Lung (tissue), 17 donors: ENCODE measurements at places on chromosomes 1 and 21. TPM values are rescaled to one million over a fixed set of nuclear protein-coding genes. Genes with fewer than 3 reads are reported as not detected.

The GON4L gene
- total RNA-seq: 46.1 TPM

GRCh38 chr1:34759503-34760357 is at the start of gene GJB4:
Gene GJB4, plus strand, starts transcription at chr1:34759740. Its CDS starts 1,515 bp downstream, at chr1:34761255.
- H3K27me3 ChIP-seq: no peaks in the 10 kb centered on the region
- no peak for DNase-seq
- H3K4me3 ChIP-seq: no peak within 1 kb of the TSS
- no peaks in the 10 kb centered on the region for H3K4me1 ChIP-seq
- no peaks in the 10 kb centered on the region for H3K36me3 ChIP-seq
- H3K27ac ChIP-seq: no peak within 1 kb of the TSS

DNA sequence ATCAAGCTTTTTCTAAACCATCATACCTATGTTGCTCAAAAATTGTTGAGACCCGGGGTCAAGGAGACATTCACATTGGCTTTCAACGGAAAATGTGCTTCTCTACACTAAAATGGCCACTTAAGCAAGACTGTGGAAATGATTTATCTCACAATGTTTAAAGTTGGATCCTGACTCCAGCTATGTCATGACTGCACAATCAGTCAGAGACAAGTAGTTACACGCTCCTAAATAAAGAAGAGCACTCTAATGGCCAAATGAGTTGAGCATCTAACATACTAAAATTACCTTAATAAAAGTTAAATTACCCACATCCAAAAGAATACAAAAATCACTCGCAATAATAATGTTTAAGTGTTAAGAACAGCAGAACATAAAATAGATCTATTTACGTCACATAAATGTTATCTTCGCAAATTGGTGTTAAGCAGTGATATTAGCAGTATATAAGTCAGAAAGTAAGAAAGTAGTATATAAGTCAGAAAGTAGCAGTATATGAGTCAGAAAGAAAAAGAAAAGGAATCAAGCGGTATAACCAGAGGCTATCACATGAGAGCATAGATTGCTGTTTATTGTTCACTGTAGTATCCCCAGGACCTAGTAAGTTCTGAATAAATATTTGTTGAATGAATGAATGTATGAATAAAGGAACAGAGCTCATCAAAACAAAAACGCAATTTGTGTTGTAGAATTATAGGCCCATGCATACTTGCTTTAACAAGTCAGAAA is 28.4 kb downstream of the ZNF281 start:
- H3K27ac ChIP-seq: no peak overlapping the region
- DNase-seq: no peak
- no peaks in the 10 kb centered on the region for H3K4me1 ChIP-seq
- H3K36me3 ChIP-seq: no peaks in the 10 kb centered on the region
- no peak overlapping the region for H3K4me3 ChIP-seq

- H3K36me3 ChIP-seq: no peaks in the 10 kb centered on the region
- no peaks in the 10 kb centered on the region for H3K27me3 ChIP-seq
- no peak overlapping the region for H3K27ac ChIP-seq
- H3K4me1 ChIP-seq: no peaks in the 10 kb centered on the region
- no peak for DNase-seq
- H3K4me3 ChIP-seq: no peak overlapping the region
Measured at GRCh38 chr1:37404711-37405110, 69.7 kb upstream of the ZC3H12A start.

The SLC22A15 gene
- total RNA-seq: 12.7 TPM

The TCHHL1 gene
- total RNA-seq: not detected

DNA sequence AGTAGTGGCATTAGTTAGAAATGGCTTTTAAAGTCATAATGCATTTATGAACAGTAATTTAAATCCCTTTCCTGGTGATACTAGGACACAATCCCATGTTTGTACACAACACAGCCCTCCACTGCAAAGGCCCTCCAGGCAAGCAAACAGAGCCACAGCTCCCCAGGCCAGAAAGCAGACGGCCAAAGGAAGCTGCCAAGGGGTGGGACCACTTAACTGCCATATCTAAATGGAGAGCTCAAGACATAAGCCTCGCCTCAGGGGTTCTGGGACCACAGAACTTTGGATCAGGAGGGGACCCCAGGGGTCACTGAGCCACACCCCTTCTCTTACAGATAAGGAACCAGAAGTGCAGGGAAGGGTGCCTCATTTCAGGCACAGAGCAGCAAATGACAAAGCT is 189.7 kb downstream of the KCNH1 start:
- no peaks in the 10 kb centered on the region for H3K27me3 ChIP-seq
- no peak for DNase-seq
- H3K4me1 ChIP-seq: no peaks in the 10 kb centered on the region
- no peak overlapping the region for H3K4me3 ChIP-seq
- H3K27ac ChIP-seq: no peak overlapping the region

DNA sequence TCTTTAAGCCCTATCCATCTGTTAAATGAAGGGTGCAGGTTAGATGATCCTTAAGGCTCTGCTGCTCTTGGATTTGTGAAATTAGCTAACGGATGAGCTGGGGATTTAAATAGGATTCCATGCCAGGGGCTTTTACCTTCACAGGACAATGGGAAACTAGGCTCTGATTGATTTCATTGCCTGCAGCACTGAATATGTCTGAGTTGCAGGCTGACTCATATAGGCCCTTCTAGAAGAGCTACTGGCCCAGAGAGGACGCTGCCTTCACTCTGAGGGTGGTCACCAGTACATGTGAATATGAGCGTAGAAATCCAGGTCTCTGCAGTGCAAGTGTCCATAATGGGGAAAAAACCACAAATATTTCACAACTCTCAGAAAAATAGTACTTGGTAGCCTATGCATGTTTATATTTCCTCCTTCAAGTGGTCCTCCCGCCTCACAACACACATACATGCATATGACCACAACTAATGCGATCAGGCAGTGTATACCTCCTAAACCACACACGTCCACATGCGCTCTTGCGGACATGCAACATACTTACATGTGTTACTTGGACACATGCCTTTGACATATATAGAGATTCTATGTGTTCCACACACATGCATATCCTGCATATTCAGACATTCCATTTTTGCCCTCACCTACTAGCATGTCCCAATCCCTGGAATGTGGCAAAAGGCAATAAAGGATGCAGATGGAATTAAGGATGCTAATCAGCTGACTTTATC is 233.8 kb upstream of the JUN start:
- no peaks in the 10 kb centered on the region for H3K27me3 ChIP-seq
- no peaks in the 10 kb centered on the region for H3K36me3 ChIP-seq
